ENCODE measurements at places on chromosomes 2 and 18. TPM values are rescaled to one million over a fixed set of nuclear protein-coding genes. Genes with fewer than 3 reads are reported as not detected.
A peak's percentile ranks its signal among the peaks of the same experiment; 100 is the strongest.

- no peak for DNase-seq
These were observed 6.8 kb downstream of the ZCCHC2 start for GRCh38 chr18:62529597-62529996.

GRCh38 chr2:239251971-239252370 lies 148.8 kb downstream of the HDAC4 start:
- DNase-seq: no peak

DNA sequence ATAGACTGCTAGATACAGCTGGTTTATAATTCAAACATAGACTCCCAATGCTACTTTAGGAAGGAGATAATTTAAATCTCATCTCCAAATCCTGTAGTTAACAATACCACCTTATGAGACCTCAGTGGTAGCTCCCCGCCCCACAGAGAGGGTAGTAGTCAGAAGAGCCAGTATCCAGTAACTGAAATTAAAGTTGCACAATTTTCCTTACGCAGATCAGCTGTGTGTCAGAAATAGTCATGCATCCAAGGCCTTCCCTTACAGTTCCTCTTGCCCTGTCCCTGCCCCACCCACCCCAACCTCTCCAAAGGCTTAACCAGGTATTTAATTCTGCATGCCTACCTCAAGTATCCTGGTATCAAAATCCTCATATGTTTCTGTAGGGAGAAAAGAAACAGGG lies 15.5 kb downstream of the MRPS5 start:
- no peak for DNase-seq

GRCh38 chr2:58540681-58541080 lies 299.6 kb upstream of the FANCL start:
- DNase-seq: no peak

Gene QPCT
- 3.0 TPM for total RNA-seq

Gene HRH4
- total RNA-seq: not detected

Gene TWIST2
- not detected for total RNA-seq

DNA sequence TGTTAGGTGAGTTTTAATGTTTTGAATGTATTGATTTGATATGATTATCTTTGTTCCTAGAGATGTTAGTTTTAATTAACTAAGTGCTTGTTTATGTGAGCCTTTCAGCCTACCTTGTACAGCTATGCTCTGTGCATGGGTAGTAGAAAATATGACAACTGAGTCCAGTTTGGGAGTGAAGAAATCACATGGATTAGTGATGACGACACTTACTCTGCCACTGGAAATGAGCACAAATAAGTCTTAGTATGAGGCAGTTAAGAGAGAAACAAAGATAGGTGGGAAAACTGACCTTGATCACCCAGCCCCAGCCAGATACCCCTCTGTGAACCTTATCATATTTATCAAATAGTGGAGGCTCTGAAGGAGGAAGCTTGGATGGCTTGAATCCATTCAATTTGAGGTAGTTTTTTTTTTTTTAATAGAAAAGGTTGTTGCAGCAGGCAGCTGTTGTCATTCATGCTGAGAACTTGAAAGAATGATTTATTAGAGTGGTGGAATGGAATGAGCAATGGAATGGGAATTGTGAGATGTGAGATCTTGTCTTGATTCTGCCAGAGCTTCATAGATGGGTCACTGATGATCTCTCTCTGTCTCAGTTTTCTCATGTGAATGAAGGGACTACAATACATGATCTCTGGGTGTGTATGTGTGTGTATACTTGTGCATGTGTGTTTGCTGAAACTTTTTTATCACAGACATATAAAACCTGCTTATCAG lies 96.4 kb downstream of the MAP3K20 start:
- no peak for DNase-seq

DNA sequence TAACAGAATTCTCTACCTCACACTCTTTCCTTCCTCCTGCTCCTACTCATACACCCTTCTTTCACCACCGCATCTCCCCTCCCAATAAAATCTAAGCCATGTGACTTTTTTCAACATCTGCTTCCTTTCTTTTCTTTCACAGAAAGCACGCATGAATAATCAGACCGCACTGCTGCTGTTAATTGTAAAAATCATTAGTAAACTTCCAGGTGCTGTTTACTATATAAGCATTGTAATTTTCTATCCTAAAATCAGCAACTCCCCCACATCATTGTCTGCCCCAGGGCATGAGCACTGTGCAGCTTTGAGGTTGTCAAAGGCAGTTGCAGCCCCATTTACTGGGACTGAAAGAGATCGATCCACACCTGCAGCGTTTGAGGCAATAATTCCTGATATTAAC lies 782.6 kb upstream of the ID2 start:
- DNase-seq: no peak

Gene GREB1L
- total RNA-seq: not detected

Gene EMILIN1
- total RNA-seq: 0.62 TPM

GRCh38 chr2:123521854-123522253 lies 503.2 kb upstream of the CNTNAP5 start:
- DNase-seq: no peak

Gene ZSWIM2
- total RNA-seq: not detected

Gene ACKR3
- total RNA-seq: 1.3 TPM

GRCh38 chr18:58288921-58289797 lies 245.1 kb downstream of the NEDD4L start:
- no peak for DNase-seq

- DNase-seq: no peak
These were observed 16.2 kb downstream of the EPB41L3 start for GRCh38 chr18:5527603-5528002.

Gene PLEK
- 2.3 TPM for total RNA-seq

DNA sequence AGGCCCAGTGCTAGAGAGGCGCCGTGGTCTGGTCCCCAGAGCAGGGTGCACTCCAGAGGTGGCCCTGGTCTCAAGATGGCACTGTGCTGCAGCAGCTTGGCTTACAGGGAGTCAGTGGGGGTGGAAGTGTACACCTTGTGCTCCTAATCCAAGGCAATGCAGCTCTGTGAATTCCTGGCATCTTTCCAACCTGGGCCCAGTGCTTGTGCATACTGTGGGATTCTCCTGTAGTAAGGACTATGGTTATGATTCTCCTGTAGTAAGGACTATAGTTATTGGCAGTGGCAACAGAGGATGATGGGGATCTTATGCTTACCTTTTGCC lies 616.7 kb upstream of the REG3G start:
- no peak for DNase-seq

DNA sequence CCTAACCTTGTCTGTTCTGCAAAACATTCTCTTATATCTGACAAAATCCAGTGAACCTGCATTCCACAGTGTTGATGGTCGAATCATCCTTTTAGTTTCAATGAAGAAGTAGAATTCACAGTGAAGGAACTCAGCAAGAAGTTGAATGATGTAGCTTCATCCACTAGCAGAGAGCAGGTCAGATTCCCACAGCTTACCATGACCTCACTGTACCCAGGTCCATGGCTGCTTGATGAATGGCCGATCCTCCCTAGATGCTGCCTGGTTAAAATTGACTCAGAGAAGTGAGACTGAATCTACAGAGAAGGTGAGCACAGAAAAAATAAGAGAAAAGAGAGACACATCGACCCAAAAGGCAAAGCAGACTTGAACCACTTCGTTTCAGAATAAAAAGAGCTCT lies 906.0 kb upstream of the CHAC2 start:
- no peak for DNase-seq

DNA sequence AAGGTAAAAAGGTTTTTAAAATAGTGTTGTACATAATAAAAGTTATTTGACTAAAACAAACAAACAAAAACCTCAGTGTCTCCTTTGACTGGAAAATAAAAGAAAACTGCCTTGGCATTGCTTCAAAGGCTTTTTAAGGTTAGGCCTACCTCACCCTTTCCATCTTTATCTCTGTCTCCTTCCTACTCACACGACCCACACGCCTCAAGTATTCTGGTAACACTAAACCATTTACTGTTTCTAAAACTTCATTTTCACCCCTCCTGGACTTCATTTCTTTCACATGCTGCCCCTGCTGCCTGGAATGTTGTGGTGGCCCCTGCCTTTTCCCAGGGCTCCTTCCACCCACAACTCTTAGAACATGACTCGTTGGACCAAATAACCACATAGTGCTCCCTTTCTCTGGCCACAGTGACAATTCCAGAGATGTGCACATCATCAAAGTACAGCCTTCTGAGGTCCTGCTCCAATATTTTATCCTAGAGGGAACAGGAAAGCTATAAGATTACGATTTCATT lies 54.0 kb downstream of the ERBB4 start:
- no peak for DNase-seq

GRCh38 chr2:233258211-233258610 lies 6.7 kb downstream of the ATG16L1 start:
- DNase-seq: no peak

GRCh38 chr2:106095478-106096298 lies 98.4 kb downstream of the UXS1 start:
- peak; percentile 74 for DNase-seq

Gene NT5C1B
- total RNA-seq: not detected

Gene TMEM237
- 20.4 TPM for total RNA-seq

DNA sequence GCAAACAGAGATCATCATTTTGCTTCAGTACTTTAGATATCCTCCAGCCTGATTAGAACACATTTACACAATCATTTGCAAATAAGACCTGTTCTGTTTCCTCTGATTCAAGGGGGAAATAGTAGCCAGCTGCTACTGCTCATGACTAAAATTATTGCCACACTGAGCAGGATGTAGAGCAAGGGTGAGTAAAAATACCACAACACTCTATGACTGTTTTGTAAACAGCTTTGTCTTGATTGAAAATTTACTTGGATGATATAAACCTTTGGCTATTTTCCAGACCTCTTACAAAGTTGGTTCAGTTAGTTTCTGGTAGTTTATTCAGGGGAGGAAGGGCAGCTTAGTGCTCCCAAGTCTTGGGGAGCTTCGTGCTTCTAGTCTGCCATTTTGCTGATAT lies 286.4 kb upstream of the CNTNAP5 start:
- DNase-seq: no peak

Gene RAB17
- 0.31 TPM for total RNA-seq

- no peak for DNase-seq
These were observed 73.9 kb downstream of the SOX11 start for GRCh38 chr2:5766056-5766455.

DNA sequence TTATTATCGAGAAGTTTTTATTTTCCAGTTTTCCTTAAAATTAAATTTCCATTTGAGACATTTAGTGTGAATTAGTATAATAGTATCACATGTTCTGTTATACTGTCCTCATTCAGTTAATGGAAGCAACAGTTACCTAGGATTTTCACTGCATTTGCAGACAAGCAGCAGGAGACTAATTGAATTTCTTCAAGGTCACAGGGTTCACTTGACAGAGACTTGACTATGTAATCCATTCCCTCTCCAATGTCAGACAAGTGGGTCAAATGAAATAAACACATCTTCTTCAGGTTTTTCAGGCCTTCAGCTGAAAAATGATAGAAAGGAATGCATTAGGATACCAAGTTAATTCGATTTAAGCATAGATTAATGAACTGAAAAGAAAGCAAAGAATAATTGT lies 26.7 kb downstream of the NLRC4 start:
- DNase-seq: no peak

Gene ALPG
- total RNA-seq: not detected

DNA sequence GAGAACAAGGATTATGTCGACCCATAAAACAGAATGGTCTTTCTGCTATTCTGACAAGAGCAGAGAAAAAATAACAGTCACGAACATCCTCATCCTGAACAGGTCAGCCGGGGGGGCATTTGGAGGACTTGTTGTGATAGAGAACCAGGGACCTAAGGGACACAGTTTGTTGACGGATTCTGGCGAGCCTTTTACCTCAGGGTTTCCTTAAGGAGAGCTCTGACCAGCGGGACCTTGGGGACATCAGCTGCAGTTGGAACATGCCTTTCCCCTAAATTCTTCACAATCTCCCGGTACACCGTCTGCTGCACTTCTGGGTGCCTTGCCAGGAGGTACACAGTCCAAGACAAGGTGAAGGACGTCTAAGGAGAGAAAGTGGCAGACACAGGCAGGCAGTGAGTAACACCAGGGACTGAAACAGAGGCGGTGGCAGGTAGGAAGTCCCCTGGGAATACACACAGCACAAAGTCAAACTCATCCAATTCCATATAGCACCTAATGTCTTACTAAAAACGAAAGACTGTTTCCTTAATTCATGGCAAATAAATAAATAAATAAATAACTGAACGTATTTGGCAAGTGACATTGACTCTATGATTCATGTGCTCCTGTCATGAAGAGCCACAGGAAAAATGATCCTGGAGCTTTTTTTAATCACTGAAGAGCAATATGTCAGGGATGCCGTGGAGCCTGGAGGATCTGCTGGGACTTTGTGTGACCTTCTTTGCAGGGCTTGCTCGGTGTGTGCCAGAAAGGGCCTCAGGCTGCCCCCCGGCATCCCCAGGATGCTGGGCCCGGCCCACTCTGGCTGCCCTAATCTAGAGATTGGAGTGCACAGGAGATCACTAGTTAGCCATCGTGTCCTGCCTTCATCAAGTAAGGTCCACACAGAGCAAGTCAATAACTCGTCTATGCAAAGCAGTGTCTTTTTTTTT lies 24.7 kb downstream of the CYP27C1 start:
- no peak for DNase-seq

Gene GPR45
- total RNA-seq: not detected

DNA sequence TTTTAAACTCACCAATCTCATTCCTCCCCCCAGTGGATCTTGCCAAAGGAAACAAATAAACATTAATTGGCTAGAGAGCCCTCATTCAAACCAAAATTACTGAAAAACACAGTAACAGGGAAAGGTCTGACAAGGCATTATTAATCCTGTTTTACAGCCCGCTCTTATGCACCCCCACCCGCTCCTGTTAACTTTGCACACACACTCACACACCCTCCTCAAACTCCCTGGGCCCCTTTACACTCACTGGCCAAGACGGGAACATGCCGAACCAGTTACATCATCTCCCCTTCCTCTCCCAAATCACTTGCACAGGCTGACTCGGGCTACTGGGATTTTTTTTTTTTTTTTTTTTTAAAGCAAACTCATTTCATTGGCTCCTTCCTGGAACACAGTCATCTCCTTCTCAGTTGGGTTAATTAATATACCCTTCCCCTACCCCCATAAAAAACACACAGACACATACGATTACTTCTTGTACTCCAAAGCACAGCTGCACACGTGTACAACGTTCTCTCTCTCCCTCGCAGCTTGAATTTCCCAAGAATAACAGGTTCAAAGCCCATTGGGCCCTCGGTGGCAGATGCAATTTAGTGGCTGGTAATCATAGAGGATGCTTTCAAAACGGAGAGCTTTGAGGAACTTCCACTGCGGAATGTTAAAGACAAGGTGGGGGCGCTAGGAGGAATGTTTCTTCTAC lies 31.8 kb downstream of the KLF7 start:
- no peak for DNase-seq

Gene NR4A2
- 47.7 TPM for total RNA-seq

DNA sequence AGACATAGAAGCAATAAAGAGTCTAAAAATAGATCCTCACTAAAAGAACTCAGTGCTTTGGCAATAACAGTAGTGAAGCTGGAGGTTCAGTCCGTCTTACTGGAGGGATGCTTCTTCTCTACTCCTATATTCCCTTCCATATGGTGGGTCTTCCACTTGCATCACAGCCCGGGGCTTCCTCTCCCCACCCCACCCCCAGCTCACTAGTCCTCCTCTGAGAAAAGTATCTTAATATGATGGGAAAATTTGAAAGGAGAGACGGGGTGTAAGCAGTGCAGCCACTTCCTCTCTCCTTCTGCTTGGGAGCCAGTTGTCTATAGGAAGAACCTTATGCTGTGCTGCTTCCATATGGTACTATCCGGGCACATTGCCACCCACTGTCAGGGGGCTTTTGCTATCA lies 57.2 kb upstream of the SPOPL start:
- DNase-seq: no peak

Measured in activated naive CD8-positive, alpha-beta T cell treated with anti-CD3 and anti-CD28 coated beads for 36 hours (primary cell).